ENCODE measurements at places on chromosomes 3 and 15. TPM values are rescaled to one million over a fixed set of nuclear protein-coding genes. Genes with fewer than 3 reads are reported as not detected.
A peak's percentile ranks its signal among the peaks of the same experiment; 100 is the strongest.

GRCh38 chr3:177744873-177745606 is 547.8 kb upstream of the TBL1XR1 start:
- DNase-seq: no peak

DNA sequence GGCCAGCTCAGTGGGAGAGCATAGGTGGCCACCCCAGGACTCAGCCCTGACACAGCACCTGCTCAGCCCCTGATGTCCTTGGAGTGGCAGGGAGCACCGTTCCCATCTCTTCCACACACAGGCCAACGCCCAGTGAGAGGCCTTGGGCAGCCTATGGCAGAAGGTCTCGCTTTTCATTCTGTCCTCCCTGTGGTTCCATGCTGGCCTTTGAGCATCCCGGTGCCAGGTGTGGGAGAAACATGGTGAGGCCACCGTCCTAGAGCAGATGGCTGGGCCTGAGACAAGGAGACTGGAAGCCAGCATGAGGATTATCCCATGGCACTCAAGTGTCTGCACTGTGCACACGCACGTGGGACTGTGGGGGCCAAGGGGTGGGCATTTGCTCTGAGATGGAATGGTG is 25.1 kb downstream of the ADCY5 start:
- DNase-seq: no peak

GRCh38 chr15:42528970-42529369 is 19.6 kb downstream of the LRRC57 start:
- no peak for DNase-seq

- DNase-seq: no peak
These were observed 36.1 kb upstream of the CA12 start for GRCh38 chr15:63417721-63418120.

GRCh38 chr3:37072892-37073291 is 79.6 kb downstream of the MLH1 start:
- DNase-seq: no peak

- no peak for DNase-seq
These were observed 6.3 kb downstream of the ADAMTS17 start for GRCh38 chr15:100335335-100335999.

GRCh38 chr3:150744041-150744918 is 18.7 kb downstream of the SIAH2 start:
- DNase-seq: no peak

DNA sequence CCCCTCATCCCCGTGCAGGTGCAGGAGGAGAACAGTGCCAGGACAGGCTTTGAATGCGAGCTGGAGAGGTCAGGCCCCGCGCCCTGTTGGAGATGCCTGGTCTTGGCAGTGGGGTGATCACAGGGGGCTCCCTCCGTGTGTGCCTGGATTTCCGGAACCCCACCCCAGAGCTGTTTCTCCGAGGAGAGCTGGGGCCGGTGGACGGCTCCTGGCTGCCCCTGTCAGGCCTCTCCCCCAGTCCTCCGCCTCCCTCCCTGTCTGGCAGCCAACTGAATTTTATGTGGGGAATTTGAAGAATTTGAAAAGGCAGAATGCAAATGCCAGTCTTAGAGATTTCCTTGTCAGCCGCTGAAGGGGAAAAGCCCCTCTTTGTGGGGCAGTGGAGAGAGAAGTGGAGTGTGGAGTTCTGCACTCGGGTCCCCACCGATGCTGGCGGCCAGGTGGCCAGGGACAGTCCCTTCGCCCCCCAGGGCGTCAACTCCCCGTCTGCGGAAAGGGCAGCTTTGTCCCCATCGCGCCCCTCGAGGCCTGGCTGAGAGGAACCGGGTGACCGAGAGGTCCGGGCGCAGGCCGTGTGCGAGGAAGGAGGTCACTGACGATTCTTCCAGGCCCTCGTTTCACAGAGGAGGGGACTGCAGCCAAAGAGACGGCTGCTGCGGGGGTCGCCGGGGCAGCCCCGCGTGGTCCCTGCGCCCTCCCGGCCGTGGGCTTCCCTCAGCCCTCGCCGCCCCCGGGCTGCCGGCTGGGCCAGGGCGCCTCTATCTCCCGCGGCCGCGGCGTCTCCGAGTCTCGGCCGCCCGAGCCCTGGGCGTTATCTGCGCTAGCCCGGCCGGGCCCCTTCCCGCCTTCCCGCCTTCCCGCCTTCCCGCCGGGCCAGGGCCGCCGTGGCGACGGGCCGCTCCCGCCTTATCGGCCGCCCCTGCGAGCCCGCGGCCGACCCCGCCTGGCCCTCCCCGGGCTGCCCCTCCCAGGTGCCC is 56.0 kb upstream of the LCTL start:
- no peak for DNase-seq

- DNase-seq: no peak
These were observed 30.7 kb downstream of the LPP start for GRCh38 chr3:188184649-188185048.

DNA sequence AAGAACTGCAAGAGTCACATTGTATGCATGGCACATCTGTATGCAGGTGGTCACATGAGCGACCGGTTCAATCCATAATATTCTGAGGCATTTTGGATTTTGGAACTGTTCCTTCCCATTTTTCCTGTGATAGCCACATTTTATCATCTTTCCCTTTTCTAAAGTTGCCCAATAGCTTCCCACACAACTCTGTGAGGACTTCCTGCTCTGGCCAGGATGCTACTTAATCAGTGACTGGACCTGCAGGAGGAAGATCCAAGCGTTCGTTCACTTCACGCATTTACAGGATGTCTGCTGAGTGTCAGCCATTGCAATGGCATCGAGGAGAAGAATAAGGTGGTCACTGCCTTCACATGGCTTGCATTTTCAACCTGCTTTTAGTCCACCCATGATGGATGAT is 9.8 kb downstream of the KLHL6 start:
- DNase-seq: no peak

DNA sequence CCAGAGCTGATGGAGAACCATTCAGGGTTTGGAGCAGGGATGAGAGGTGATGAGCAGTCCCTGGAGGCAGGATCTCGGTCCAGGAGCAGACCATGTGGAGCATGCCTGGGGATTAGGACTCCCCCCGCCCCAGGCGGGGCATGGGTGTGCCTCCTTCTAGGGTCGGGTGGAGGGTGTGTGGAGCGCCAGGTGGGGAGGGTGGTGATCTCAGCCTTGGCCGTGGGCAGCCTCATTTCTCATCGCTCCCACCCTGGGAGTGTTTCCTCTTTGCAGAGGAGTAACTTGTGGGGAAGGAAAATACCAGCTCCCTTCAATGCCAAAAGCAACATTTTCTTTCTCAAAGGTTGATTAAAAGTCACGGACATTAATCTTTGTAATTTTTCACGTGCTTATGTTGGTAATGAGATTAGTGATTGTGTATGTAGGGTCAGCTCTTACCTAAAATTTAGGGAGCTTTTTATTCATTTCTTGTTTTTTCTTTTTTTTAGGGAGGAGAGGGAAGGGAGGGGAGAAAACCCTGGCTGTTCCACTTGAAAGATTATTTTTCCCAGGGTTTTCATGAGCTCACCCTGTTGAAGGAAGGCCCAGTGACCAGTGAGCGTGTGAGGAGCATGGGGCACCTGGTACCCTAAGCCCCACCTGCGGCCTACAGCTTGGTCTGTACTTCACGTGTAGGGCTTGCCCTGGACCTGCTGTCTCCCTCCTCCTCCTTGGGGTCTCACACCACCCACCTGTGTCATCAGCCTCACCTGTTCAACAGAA is 11.0 kb downstream of the FBLN2 start:
- no peak for DNase-seq

DNA sequence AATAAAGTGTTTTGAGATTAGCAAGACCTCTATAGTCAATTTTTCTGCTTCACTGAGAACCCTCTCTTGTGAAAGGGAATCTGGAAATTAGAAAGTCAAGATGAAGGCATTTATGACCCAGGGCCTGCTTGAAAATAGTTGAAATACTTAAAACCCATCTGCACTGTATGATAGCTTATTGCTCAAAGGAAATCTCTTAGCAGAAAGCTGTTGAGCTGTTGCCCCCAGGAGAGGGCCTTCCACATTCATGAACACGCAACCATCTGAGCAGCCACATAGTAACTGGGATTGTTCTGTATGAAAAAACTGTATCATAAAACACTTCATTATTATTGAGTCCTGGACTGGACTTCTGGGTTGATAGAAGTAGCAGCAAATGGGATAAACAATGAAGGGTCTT is 106.4 kb upstream of the PTX3 start:
- no peak for DNase-seq

GRCh38 chr3:141959589-141960554 is 83.4 kb downstream of the ATP1B3 start:
- no peak for DNase-seq

DNA sequence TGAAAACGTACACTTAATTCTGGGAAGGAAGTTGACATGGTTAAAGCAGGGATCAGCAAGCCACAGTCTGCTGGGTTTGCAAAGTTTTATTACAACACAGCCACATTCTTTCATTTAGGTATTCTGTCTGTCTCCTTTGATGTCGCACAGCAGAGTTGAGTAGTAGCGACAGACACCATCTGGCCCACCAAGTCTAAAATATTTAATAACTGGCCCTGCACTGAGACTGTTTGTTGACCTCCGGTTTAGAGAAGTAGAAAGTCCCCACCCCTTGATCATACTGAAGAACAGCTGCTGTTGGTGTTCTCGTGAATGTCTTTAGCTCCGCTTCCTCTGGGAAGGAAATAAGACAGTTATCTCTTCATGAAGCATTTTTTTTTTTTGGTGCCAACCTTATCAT is 66.2 kb downstream of the MCTP2 start:
- DNase-seq: no peak

GRCh38 chr3:170355738-170356595 is 1.5 kb upstream of the SKIL start:
- no peak for DNase-seq

GRCh38 chr3:107208100-107208499 is 169.1 kb upstream of the CCDC54 start:
- no peak for DNase-seq

- peak; percentile 63 for DNase-seq
These were observed 28.4 kb downstream of the CCDC12 start for GRCh38 chr3:46947981-46948791.

- peak; percentile 35 for DNase-seq
These were observed 483 bp downstream of the VPS13C start for GRCh38 chr15:62059816-62060112.

- no peak for DNase-seq
These were observed 89.6 kb upstream of the MYZAP start for GRCh38 chr15:57502116-57502515.

- no peak for DNase-seq
These were observed 77.9 kb downstream of the ADAMTS17 start for GRCh38 chr15:100263721-100264455.

DNA sequence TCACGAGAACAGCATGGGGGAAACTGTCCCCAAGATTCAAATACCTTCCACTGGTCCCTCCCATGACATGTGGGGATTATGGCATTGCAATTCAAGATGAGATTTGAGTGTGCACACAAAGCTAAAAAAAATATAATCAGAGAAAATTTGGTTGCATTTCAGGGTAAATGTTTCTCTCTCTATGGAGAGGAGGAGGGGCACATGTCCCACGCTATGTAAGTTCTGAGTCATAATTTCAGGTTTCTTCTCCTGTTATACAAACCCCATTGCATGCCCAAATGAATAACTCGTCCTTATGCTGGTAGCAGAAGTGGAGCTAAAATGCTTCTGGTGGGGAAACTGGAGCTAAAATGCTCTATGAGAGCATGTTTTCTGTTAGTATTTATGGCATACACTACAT is 209.7 kb upstream of the DCBLD2 start:
- DNase-seq: no peak

DNA sequence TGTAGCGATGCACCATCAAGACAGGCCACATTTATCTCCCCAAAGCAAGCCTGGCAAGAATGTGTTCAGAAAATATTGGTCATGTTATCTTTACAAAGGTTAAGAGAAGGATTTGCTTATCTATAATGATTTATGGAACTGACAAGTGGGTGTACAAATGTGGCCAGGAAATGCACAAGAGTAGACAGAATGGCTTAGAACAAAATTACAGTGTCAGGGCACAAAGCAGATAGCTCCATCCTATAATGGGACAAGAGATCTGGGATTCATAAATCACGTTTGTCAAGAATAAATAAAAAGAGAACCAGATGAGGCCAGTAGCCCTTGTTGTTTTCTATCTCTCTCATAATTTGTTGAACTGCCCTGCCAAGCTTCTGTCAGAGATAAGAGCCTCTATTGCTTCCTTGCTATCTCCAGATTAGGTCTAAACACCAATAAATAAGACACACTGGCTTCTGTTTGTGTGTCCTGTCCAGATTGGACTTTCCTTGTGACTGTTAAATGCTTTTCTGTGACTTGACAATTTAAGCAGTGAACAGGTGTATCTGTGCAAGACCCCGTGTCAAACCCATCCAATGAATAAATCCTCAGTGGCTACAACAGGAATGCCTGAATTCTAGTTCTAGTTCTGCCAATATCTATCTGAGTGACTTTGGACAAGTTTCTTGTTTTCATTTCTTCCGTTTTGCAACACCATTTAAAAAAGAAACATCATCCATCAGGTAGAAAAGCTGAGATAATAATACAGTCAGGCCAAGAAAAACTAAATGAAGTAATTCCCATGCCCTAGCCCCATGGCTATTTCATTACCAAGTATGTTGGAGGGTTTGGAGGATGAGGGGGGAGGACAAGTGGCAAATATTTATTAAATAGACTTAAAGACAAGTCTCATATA is 157.2 kb downstream of the DCLK3 start:
- DNase-seq: no peak

DNA sequence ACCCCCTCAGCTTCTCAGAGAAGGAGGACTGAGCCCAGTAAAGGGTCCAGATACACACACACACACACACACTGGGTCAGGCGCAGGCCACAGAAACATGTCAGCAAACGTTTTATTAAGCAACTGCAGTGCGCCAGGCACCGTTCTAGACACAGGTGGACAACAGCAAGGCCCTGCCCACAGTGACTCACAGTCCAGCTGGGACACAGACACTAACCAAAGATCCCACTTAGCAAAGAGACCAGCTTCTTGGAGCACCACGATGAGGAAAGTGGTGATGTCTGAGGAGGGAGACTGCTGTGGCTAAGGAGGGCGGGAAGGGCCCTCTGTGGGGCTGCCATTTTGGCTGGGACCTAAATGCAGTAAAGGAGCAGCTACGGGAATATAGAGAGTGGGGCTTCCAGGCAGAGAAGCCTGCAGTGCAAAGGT is 2.8 kb upstream of the VILL start:
- no peak for DNase-seq

- no peak for DNase-seq
These were observed 172.8 kb upstream of the ICE2 start for GRCh38 chr15:60651734-60652141.

Gene GCSAM
- 2.0 TPM for total RNA-seq

Gene TNIK
- 15.4 TPM for total RNA-seq

Gene FGD5
- 0.25 TPM for total RNA-seq

Gene THSD4
- total RNA-seq: 0.11 TPM

Gene TRPM7
- total RNA-seq: 42.5 TPM

Gene CHRD
- not detected for total RNA-seq

Gene ANKUB1
- not detected for total RNA-seq

Gene ANKRD63
- total RNA-seq: not detected

Gene RBSN
- total RNA-seq: 11.4 TPM

Gene SPATA12
- not detected for total RNA-seq

Gene REC114
- not detected for total RNA-seq

Gene C2CD4A
- 0.43 TPM for total RNA-seq

Gene ATP13A5
- total RNA-seq: not detected

Gene SORD
- total RNA-seq: 26.9 TPM

Gene CHCHD4
- 25.4 TPM for total RNA-seq

Gene ZKSCAN7
- 2.0 TPM for total RNA-seq

Data from activated T-cell treated with anti-CD3 and anti-CD28 coated beads, Interleukin-2, amount 50 U/mL, for 4 hours (primary cell).